Common myeloid progenitor, CD34-positive (primary cell): ENCODE measurements at places on chromosomes 12 and 14.

- no peak for DNase-seq
Observed at GRCh38 chr12:51714666-51715065, 123.6 kb downstream of the SCN8A start.

DNA sequence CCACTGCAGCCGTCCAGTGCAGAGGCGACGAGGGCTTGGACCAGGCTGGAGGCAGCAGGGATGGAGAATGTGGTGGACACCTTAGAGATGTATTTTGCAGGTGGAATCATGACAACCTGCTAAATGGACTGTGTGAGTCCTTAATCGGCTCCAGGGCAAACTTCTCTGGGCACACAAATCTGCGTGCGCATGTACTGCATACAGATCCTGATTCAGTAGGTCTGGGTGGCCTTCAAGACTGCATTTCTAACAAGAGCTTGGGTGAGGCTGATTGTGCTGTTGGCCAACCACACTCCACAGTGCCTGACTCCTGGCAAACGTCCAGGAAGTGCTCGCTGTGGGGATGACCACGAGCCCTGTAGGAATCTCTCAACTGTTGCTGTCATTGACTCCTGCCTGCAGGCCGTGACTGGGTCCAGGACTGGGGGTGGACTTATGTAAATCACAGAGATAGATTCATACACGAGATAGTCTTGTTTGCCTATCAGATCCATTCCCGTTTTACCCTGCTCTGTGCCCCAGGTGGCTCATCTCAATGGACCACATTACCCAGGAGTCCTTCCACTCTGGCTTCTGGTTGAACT, 27.2 kb downstream of the JDP2 start:
- DNase-seq = peak; percentile 39

GRCh38 chr14:101072531-101072930, 169.0 kb upstream of the RTL1 start:
- no peak for DNase-seq

- peak; percentile 82 for DNase-seq
Observed at GRCh38 chr12:80415466-80415865, 28.6 kb upstream of the PTPRQ start.

GRCh38 chr12:46744283-46744682, 81.5 kb downstream of the SLC38A4 start:
- no peak for DNase-seq

- DNase-seq = no peak
Observed at GRCh38 chr12:48419116-48419935, 53.0 kb upstream of the ANP32D start.

DNA sequence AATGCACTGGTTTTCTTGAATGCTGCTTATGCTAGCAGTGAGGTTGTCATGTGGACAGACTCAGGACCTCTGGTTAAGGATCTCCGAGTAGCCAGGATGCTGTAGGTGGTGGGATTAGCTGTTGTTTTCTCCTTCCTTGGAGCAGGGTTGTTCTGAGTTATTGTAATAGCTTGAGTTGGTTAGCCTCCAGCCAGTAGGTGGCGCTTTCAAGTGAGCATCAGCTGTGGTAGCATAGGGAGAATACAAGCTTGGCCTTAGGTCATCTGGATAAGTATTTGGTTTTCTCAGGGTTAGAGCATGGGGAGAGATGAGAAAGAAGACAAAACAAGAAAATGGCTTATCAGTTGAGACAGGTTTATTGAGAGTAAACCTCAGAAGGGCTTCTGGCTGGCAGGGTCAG, 299.7 kb upstream of the FBXO33 start:
- no peak for DNase-seq

DNA sequence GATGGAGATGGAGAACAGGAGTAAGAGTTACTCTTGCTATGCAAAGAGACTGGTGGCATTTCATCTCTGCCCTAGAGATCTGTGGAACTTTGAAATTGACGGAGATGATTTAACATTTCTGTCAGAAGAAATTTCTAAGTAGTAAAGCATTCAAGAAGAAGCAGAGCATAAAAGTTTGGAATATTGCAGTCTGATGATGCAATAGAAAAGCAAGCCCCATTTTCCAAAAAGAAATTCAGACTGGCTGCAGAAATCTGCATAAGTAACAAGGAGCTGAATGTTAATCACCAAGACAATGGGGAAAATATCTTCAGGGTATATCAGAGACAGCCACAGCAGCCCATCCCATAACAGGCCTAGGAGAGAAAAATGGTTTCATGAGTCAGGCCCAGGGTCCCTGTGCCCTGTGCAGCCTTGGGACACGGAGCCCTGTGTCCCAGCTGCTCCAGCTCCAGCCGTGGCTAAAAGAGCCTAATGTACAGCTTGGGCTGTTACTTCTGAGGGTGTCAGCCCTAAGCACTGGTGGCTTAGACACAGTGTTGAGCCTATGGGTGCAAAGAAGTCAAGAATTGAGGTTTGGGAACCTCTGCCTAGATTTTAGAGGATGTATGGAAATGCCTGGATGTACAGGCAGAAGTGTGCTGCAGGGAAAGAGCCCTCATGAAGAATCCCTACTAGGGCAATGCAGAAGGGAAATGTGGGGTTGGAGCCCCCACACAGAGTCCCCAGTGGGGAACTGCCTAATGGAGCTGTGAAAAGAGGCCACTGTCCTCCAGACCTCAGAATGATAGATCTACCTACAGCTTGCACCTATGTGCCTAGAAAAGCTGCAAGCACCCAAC, 616.6 kb downstream of the SLC16A7 start:
- DNase-seq = no peak

GRCh38 chr12:112822056-112822455, 30.5 kb downstream of the RPH3A start:
- no peak for DNase-seq

- DNase-seq = no peak
Observed at GRCh38 chr12:104888481-104888880, 69.6 kb downstream of the SLC41A2 start.

DNA sequence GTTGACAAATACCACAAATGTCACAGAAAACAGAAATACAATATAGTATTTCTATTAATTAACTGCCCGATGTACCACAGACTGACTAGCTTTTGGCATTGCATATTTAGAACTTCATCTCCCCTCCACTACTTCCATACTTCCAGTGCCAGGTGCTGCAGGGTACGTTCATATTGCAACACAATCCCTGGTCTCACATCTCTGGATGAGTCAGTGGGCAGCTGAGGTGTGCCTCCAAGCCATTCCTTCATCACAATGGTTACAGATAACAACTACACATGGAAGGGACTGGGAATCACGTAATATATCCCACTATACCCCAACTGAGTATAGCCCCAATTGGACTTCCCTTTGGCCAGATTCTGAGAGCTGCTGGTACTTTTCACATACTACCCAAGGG, 31.1 kb downstream of the CCDC198 start:
- no peak for DNase-seq

DNA sequence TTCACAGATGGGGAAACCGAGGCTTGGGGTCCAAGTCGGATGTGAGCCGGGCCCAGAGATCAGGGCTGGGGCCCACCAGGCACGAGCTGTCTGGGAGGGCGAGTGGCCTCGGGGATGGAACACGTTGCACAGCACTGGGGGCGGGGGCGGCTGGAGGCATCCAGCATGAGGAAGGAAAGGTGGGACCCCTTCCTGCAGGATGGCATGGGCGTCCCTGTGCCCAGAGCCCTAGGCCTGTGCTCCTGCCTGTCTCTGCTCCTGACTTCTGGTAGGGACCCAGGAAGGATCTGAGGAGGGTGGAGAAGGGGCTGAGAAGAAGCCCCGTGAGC, 183.4 kb downstream of the KIF26A start:
- no peak for DNase-seq

DNA sequence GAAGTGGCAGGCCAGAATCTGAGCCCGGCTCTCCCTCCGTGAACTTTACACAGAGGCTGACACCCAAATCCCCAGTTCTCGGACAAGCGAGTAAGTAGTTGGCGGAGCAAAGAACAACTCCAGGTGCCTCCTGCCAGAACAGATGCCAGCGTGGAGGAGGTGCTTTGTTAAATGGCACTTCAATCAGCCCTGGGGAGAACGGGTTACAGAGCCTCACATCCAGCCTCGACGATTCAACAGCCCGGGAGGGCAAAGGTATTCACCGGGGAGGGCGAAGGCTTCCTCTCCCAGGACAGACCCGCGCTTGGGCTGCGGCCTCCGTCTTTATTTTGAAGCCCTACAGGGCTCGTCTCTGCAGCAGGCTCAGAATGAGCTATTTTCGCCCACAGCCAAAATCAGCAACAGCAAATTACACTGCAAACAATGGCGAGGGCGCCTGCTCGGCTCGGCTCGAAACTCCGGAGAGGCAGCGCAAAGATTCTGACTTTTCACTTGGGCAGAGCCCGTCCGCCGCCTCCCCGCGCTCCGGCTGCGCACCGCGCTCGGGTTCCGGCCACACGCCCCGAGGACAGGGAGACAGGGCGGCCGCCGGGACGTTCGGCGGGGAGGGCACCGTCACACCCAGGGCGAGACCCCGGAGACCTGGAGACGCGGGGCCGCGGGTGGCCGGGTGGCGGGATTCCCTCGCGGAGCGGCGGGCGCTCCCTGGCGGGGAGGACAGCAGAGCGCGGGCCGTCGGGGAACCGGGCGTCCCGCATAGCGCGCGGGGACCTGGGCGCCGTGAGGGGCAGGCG, 811 bp downstream of the TMCC3 start:
- DNase-seq = peak; percentile 45

DNA sequence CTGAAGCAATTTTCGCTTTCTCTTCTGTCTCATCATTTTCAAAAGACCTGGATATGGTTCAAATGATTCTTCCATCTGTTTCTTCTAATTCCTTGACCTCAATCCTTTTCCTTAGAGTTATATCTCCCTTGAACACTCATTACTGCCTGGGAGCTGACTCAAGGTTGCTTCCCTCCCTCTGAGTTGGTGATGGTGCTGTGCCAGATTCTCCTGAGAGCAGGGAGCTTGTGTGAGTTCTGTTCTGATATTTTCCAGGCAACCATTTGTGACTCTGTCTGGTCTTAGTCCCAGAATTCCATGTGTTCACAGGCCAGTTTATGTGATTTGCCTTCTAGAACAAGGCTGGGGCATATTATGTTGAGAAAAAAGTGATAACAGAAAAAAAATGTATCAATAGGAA, 505.1 kb upstream of the SYT1 start:
- DNase-seq = no peak

- DNase-seq = no peak
Observed at GRCh38 chr14:105445290-105445689, 25.7 kb downstream of the MTA1 start.

- no peak for DNase-seq
Observed at GRCh38 chr12:95615749-95616148, 64.5 kb upstream of the USP44 start.

DNA sequence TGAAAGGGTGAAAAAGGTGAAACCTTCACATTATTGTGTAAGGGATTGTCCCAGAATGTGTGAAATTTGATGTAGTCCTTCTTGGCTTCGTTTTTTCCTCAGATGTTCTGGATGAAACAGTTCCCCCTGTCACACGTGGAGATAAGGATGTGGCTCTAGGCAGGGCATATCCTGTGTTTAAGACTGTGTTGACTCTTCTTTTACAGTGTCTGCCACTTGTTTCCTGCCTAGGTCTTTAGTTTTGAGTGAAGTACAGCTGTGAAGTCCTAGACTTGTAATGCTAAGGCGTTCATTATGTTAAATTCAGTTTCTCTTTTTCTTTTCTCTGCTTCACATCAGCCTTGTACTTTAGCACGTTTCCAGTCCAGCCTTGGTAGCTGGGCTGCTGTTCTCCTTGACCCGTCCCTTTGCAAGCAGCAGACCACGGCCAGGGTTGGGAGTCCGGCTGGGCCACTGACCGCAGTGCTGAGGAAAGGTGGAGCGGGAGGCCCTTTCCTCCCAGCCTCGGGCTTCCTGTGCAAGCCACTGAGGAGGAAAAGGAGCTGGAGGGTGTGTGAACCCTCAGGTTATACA, 59.1 kb downstream of the RASSF3 start:
- DNase-seq = no peak

DNA sequence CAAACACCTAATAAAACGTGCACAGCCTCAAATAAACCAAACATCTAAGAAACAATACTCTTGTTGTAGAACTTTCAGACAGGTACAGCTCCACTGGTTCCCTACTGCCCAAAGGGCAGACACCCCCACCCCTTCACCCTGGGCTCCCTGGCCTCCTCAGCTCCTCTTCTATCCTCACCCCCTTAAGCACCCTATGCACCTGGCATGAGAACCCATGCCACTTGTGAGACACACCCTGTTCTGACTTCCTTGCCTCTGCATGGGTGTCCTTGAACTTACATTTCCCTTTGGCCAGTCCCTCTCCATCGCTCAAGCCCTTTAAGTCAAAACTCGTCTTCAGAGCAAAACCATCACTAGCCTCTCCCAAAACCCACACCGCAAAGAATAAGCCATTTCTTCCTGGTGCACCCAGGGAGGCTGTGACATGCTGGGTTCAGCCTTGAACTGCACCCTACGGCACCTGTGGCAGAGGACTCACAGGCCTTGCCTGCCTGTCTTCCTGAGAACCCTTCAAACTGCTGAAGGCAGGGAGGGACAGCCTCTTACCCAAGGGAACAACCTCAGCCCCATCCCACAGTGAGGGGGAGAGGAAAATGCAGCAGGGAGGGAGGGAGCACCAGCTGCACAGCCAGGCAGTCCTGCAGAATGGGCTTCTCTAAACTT, 12.6 kb upstream of the ACTR6 start:
- no peak for DNase-seq

DNA sequence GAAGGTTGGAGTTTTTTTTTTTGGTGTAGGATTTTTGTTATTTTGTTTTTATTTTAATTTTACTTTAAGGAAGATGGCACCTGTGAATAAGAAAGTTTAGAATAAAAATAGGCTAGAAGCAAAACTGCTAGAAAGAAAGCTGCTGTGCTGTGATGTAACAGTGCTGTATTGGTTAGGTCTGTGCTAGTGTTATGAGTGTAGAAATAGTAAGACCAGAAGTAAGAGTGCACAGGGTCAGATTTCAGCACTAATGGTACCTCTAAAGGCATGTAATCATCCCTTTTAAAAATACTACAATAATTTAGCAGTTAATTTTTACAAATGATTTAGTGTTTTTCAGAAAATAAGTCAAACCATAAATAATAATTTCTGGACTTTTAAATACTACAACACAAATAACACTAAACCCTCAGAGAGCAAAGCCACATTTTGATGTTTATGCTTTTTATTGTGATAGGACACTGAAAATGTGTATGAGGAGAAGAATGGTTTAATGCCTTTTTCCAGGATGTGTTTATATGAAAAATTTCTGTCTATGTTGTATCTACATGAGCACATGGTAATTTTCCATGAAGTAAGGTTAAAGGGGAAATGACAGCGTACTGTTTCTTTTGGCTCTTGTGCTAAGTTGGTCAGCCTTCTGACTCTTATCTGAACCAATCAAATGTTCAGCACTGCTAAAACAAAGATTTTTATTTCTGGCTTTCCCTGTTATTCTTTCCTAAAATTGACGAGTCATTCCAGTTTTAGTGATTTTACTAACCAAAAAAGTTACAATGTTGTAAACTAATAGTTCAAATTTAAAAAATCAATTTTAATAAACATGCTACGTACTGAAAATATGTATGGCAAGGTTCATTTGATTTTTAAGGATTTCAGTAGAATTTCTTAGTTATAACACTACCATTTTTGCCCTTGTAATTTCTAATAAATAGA, 96.1 kb downstream of the PPHLN1 start:
- peak; percentile 14 for DNase-seq

- no peak for DNase-seq
Observed at GRCh38 chr12:126362493-126362892, 1297.3 kb downstream of the AACS start.
